ENCODE measurements at places on chromosomes 12 and 14.
A peak's percentile ranks its signal among the peaks of the same experiment; 100 is the strongest.

DNA sequence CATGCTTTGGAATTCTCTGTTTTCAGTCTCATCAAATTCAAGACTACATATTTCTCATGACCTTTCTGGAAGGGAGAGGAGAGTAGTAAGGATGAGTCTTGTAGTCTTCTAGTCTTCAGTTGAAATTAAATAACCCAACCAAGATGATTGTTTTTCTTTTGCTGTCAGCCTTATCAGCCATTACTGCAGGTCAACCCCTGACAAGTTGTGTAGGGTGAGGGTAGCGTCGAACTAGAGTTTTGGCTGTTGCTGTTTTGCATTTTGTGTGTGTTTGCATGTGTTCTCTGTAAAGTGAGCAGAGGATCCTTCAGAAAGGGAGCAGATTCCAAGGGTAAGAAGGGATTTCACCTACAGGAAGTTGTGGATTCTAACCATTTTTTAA lies 28.4 kb downstream of the DIP2B start:
- ATAC-seq: no peak

DNA sequence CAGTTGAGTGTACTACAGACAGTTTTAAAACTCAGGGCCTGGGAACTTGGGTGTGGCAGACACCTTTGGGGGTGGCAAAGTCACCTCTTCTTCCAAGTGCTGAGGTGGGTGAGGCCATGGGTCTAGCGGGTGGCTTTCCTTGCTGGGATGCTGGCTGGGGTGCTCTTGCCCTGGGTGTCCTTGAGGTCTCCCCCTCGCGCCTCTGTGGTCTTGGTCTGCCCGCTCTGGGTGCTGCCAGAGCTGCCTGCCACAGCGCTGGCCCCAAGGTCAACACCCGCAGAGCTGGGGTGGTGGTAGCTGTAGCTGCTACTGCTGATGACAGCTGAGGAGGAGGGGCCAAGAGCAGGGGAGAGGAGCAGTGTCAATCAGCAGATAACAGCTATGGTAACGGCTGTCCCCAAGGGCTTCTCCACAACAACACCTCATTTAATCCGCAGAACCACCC lies 6.8 kb downstream of the KRT74 start:
- no peak for ATAC-seq

DNA sequence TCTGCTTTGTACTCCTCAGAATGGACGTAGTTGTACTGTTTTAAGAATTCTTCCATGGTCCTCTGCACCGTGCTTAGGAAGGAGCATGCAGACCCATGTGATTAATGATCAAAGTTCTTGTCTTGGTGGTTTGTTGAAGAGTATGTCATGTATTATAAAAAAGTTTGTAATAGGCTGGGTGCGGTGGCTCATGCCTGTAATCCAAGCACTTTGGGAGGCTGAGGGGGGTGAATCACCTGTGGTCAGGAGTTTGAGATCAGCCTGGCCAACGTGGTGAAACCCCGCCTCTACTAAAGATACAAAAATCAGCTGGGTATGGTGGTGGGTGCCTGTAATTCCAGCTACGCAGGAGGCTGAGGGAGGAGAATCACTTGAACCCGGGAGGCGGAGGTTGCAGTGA lies 61.8 kb upstream of the RTL1 start:
- ATAC-seq: no peak

- no peak for ATAC-seq
Measured at GRCh38 chr12:81779216-81779615, 20.1 kb upstream of the PPFIA2 start.

DNA sequence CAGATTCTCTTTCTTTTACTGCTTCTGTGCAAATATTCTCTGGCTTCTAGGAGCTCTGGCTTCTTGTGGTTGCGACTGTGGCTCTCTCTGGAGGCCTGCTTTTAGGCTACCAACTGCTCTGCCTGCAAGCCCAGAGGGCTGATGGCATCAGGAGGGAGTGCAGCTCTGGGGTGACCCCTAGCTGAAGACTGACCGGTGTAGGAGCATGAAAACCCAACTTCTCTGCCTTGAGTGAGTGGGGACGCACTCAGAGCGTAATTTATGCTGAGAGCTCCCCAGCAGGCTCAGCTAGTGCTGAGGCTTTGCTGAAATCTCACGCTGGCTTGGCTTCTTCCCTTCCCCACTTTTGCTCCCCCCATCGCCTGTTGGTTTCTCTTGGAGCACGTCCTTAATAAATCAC lies 29.9 kb upstream of the RBM19 start:
- ATAC-seq: no peak

DNA sequence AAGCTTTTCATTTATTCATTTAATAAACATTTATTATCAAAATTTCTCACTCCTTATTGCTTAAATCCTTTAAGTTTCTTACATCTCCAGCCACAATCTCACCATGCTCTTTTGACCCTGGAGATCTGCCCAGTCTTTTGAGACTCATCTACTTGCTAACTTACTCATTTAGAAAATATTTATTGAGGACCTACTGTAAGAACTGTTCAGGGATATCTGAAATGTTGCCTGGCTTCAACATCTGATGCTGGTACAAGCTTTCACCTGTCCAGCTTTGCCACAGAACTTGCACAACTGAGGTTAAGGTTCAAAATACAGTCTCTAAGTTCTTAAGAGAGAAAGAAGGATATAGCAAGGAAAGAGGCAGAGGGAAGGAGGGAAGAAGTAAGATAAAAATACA lies 17.5 kb upstream of the GXYLT1 start:
- ATAC-seq: no peak

GRCh38 chr12:123097561-123098084 lies 53.3 kb downstream of the PITPNM2 start:
- ATAC-seq: no peak

- ATAC-seq: peak; percentile 77
Measured at GRCh38 chr14:77372304-77372841, 4.5 kb downstream of the TMED8 start.

DNA sequence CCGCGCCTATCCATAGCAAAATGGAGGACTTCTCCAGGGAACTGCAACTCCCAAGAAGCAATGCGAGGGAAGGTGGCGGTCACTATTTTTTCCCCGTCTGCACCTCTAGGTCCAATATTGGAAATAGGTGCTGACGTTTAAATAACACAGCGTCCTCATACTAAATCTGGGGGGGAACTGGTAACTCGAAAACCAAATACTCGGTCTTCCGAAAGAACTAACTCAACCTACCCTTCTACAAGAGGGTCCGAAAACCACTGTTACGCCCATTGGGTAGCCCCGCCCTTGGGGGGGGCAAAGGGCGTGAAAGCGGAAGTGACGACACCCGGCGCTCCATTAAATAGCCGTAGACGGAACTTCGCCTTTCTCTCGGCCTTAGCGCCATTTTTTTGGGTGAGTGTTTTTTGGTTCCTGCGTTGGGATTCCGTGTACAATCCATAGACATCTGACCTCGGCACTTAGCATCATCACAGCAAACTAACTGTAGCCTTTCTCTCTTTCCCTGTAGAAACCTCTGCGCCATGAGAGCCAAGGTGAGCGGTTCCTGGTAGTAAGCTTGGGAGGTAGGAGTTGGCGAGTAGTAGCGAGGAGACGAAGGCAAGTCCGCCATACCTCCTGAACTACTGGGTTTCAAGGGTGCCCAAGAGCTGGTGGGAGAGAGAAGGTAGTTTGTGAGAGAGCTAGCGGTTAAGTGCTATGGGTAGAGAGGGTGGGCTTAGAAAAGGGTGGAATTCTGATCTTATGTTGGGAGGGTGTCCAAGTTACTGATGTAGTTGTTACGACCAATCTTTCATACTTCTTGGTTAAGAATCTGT lies at the start of gene RPL41:
RPL41 (plus strand) TSS at position 367 of the 815 bp plus-strand sequence.
- ATAC-seq: peak; percentile 76

GRCh38 chr14:44896275-44897040 lies 65.3 kb downstream of the KLHL28 start:
- ATAC-seq: no peak

- no peak for ATAC-seq
Measured at GRCh38 chr12:122412851-122413433, 9.5 kb downstream of the CLIP1 start.

GRCh38 chr12:114404083-114404925 lies 1.6 kb downstream of the TBX5 start:
- no peak for ATAC-seq

- ATAC-seq: no peak
Measured at GRCh38 chr12:96548384-96548783, 59.0 kb downstream of the CFAP54 start.

DNA sequence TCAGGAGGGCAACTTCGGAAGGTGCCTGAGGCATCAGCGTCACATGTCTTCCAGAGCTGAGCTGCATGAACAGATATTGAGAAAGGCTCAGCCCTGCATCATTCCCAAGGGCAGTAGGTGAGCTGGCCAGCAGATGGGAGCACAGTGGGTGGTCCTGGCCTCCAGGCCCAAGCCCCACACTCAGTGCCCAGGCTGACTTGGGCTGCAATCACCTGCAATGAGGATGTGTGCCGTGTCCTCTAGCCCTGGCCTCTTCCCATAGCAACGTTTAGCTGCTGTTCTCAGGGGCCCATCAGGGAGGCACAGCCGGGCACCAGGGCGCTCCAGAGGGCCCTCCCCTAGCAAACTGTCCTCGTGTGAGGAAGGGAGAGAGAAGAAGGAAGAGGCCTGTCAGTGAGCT lies 32.0 kb downstream of the TEP1 start:
- no peak for ATAC-seq

- no peak for ATAC-seq
Measured at GRCh38 chr14:90093942-90094595, 32.3 kb downstream of the KCNK13 start.

GRCh38 chr12:132717531-132718387 lies 7.1 kb downstream of the PGAM5 start:
- peak; percentile 52 for ATAC-seq

GRCh38 chr12:124687174-124687902 lies 119.9 kb upstream of the NCOR2 start:
- no peak for ATAC-seq

DNA sequence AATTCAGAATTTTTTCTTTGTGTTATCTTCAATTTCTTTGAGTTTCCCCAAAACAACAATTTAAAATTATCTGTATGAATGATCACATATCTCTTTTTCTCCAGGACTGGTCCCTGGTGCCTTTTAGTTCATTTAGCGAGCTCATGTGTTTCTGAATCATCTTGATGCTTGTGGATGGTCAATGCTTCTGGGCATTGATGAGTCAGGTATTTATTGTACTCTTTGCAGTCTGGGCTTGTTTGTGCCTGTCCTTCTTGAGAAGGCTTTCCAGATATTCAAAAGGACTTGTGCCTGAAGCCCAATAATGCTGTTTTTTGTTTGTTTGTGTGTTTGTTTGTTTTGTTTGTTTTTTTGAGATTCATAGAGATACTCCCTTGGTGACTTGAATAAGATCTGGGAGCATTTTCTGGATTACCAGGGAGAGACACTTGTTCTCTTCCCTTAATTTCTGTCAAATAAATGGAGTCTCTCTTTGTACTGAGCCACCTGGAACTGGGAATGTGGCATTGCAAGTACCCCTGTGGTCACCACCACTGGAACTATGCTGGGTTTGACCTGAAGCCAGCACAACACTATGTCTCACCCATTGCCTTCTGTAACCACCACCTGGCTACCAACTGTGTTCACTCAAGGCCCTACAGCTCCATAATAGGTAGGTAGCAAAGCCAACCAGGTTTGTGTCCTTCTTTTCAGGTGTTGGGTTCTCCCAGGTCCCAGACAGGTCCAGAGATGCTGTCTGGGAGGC lies 56.3 kb downstream of the SLC6A15 start:
- ATAC-seq: no peak

DNA sequence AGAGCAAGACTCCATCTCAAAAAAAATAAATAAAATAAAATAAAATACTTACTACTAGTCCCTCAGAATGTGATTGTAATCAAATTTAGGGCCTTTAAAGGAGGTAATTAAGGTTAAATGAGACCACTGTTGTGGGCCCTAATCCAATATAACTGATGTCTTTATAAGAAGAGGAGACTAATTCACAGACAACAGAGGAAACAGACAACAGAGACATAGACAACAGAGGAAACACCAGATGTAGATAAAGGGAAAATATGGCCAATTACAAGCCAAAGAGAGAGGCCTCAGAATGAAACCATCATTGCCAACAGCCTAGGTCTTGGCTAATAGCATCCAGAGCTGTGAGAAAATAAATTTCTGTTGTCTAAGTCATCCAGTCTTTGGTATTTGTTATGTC lies 669.0 kb upstream of the FOXG1 start:
- no peak for ATAC-seq

DNA sequence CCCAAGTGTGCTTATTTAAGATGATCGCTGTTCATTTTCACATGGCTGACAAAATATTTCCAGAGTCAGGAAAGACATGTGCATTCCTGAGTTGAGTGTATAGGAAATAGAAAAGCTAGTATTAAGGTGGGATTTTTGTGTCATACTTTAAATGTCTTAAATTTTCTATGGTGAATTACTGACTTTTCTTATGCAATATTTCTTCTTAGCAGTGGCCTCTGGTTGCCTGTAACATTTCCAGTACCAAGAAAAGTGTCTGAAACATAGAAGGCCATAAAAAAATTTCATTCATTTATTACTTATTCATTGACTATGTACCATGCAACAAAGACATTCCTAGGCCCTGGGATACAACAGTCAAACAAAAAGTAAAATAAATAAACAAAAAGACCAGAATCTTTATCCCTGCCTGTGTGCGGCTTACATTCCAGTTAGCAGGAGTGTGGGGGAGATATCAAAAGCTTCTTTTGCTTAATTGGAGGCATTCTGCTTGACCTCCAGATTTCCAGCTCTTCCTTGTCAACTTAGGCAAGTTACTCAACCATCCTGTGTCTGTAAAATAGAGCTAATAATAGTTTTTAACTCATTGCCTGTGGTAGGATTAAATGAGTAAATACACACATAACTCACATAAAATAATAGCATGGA lies 216.3 kb upstream of the FLRT2 start:
- no peak for ATAC-seq

GRCh38 chr12:96198965-96199364 lies 4.8 kb downstream of the ELK3 start:
- ATAC-seq: no peak

DNA sequence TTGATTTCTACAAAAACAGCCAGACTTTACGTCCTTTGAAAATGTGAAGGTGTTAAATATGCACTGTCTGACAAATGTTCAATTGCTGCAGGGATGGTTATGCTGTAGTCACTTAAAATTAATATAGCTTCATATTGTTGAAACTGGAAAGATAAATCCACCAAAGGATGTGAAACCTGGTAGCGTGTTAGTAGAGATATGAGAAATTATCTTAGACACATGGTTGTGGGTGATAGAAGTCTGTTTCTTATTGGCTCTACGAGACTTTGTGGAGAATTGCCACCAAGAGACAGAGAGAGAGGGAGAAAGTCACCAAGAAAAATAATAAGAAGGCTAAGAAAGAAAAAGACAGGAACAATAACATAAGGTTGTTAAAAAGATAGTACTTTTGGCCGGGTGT lies 2.6 kb upstream of the CAPRIN2 start:
- no peak for ATAC-seq

GRCh38 chr12:100356644-100357223 lies at the start of gene SLC17A8:
Gene SLC17A8, plus strand, starts transcription at chr12:100357074. Its CDS starts 318 bp downstream, at chr12:100357392.
- peak; percentile 28 for ATAC-seq

Data from stimulated activated memory B cell treated with anti-CD40 and anti-IgM and Interleukin-4, amounts not matched to agents 10 μg/mL and 1 μg/mL and 100 μg/mL, for 72 hours (primary cell).